ENCODE measurements at places on chromosomes 1 and 21.

DNA sequence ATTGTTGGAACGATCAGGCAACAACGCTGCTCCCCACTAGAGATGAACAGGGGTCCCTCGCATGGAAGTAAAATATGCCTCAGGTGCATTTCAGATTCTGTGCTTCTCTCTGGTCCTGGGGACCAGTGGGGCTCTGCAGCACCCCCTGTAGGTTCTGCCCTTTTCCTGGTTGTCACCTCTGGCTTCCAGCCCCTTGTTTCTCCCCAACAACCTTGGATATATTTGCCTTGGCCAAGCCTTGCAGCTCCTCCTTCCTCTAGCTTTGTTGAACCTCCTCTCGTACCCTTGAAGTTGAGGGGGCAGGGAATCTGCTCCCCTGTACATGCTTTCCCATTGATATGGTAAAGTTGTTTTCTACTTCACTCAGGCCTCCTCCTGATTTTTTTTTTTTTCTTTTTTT, 5.4 kb upstream of the RGSL1 start:
- DNase-seq: no peak

DNA sequence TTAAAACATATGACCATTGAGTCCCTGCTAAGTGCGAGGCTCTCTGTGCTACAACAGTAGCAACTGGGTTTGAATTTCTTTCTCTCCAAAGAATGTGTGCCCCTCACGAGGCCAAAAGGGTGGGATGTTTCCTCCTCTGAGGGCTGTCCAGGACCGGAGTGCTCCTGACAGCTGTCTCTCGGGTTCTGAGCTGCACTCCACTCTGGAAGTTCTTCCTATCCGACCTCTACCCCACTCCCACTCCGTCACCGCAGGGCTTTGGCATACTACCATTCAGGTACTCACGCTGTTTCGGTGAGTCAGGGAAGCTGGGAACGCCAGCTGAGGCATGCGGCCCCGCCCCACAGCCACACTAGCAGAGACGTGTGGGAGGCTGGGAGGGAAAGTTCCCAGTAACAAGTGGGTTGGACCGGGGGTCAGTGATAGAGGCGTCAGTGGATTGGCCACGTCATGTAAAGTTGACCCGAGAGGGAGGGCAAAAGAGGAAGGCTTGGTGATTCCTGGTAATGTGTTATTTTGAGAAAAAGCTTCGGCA, 705 bp upstream of the SLC50A1 start:
- peak; percentile 14 for DNase-seq

DNA sequence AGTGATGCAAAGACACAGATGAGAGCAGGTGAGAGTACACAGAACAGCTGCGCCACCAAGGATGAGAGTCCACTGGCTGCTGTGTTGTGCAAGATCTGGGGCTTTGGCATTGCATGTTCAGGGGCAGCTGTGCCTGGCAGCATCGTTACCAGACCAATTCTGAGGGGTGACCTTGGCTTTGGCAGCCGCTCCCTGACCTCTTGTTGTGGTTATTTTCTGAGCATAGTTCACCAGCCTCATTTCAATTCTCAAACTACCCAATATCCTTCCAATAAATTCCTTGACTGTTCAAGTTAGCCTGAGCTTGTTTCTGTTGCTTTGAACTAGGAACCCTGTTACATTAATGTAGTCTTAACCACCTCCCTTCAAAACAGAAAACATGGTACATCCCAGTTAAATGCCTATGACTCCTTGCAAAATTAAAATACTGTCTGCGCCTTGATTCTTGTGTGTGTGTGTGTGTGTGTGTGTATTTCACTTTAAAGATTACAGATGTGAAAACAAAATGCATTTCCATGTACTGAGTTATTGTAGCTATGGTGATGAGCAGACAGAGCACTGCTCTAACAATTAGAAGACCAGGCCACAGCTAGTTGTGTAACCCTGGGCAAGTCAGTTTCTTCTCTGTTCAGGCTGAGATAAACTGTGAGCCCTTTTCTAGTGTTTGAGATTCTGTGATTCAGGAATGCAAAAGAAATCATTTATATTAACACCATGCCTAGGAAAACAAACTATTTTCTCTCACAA, 106.3 kb upstream of the GUCA2B start:
- DNase-seq: no peak

- DNase-seq: no peak
Measured at GRCh38 chr1:240503036-240503435, 108.9 kb downstream of the GREM2 start.

GRCh38 chr21:34054259-34054658, 19.1 kb upstream of the MRPS6 start:
- no peak for DNase-seq

DNA sequence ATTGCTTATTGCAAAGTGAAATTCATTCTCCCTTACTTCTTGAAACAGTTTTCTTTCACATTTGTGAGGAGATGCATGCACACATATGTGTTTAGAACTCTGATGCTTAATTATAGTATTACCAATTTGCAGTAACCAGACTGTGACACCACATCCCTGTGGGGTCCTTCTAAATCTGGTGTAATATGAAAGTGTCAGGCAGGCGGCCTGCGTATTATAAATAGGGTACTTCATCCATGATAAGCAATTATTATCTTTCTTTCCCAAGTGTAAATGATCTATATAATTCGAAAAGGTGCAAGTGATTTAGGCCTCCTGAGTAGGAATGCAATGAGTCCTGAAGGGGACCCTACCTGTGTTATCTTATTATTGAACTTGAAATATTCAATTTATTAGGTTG, 876 bp downstream of the EFCAB7 start:
- DNase-seq: no peak

- DNase-seq: no peak
Measured at GRCh38 chr21:44425307-44425894, 29.9 kb upstream of the LRRC3 start.

DNA sequence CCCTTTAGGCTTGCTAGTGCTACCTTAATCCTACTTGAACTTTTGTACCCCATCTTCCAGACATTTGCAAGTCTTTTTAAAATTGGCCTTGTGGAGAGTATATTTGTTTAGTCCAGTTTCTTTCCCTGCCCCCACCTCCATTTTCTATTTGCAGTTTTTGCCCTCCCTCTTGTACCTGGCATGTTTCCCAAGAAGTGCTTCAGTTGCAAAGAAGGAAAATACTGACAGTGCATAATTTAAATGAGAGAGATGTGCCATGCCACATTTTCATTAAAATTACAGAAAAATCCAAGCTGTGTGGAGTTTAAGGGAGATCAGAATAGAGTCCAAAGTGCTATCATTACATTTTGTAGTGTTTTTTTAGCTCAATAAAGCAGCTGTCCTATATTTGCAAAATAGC, 150.0 kb upstream of the ADGRL2 start:
- DNase-seq: no peak

All from activated gamma-delta T cell treated with Interleukin-2 at 50 U/mL for 16 hours (primary cell).